ENCODE measurements at places on chromosomes 5 and 9.

- DNase-seq: no peak
These were observed 92.6 kb downstream of the EFNA5 start for GRCh38 chr5:107578051-107578635.

GRCh38 chr5:72673623-72674022 lies 142.8 kb upstream of the TNPO1 start:
- DNase-seq: peak; percentile 47

DNA sequence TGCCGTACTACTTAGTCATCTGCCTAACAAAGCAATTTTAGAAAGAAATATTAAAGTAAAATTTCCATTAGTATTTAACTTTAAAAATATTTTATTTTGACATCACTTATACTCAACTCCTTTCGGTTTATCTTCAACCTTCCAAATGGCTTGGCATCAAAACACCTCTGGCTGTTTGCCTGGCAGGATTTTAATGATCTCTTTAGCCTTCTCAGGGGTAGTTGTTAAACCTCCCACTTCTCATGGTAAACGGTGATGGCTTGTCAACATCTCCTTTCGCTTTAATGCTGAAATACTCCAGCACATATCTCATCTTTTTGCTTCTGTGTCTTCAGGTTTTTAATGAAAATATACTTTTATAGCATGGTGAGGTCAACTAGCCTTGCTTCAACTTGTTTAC lies 747.1 kb downstream of the CETN3 start:
- no peak for DNase-seq

DNA sequence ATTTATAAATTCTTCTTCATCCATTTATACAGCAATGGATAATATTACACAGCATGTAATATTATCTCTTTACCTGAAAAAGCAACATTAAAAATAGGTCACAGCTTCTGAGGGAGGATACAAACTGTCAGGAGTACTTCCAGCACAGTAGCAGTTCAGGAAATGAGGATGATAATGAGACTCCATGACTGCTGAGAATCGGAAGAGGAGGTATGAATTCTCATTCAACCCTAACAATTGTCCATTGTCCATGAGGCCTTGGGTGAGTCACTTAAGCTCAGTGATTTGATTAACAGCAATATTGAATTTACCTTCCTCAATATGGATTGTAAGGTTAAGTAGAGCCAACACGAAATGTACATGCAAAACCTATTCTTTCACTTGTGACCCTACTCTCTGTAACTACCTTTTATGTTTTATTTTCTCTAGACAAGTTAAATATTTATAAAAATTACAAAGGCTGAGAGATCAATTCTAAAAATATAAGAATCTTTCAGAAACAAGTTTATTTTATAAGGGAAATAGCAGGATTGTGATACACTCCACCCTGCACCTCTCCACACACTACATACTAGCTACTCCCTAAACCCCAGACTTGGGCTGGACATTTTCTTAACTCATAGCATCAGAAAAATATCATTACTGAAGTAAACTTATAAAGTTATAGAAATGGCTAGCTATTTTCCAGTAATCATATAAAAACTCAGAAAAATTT lies 159.1 kb upstream of the ACOT12 start:
- no peak for DNase-seq

- no peak for DNase-seq
These were observed 102.8 kb upstream of the DAP start for GRCh38 chr5:10863763-10864383.

DNA sequence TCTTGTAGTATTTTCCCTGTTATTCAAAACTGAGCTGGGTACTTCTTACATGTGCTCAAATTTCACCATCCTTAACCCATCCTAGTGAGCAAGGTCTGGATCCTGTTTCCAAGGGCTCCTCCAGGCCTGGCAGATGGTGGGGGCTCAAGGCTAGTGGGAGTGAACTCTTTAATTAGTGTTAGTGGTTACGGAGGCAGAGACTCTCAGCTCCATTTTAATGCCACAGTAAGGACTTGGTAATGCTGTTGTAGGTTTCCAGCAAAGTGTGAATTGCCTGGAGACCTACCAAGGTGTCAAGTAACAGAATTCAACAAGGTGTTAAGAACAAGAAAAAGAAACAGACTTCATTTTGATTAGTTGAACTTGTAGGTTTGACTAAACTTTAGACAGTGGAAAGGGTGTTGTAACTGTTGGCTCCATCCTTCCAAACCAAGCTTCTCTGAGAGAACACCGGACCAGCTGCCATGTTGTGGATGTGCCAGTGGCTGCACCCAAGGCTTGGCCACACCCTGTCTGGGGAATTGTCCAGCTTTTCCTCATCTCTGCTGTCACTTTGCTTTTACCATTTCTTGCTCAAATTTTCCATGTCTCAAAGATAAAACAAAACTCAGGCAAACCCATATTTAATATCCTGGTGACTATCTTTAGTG lies 98.7 kb downstream of the ADCY2 start:
- peak; percentile 15 for DNase-seq

- no peak for DNase-seq
These were observed 574 bp downstream of the SLC35A4 start for GRCh38 chr5:140565024-140565779.

- no peak for DNase-seq
These were observed 120.6 kb upstream of the MEF2C start for GRCh38 chr5:89003563-89004036.

- DNase-seq: no peak
These were observed 638.0 kb downstream of the IRX1 start for GRCh38 chr5:4233671-4234070.

- DNase-seq: no peak
These were observed 1167.7 kb downstream of the MAT2B start for GRCh38 chr5:164672931-164673694.

DNA sequence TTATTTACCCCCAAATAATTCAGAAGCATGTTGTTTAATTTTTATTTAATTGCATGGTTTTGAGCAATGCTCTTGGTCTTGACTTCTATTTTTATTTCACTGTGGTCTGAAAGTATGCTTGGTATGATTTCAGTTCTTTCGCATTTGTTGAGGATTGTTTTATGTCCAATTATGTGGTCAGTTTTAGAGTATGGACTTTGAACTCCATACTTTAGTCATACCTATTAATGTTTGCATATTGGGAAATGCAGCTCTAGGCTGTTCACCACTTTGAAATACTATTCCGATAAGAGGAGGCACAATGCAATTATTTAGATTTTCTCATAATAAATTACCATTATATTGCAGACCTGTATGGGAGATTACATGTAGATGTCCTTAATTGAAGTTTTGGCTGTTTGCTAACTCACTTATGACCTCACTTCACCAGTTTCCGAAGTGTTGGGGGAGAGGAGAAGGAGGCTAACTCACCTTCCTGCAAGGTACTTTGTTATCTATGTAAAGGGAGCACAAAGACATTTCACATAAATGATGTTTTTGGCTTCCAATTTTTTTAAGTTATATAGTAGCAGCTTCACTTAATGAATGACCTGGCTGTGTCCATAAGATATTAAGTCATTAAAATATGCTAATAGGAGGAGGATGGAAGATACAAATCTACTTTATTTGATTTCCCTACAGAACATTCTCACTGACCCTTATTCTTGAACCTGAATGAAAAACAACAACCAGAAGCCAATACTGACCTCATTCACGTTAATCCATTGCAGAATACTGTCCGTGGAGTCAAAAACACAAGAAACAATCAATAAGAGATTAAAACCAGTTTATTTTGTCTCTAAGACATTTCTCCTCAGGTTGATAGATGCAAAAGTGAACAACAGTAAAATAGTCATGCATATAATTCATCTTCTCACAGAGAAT lies 970.3 kb upstream of the ARRDC3 start:
- no peak for DNase-seq

- no peak for DNase-seq
These were observed 274.1 kb downstream of the ARHGAP26 start for GRCh38 chr5:143044265-143044664.

DNA sequence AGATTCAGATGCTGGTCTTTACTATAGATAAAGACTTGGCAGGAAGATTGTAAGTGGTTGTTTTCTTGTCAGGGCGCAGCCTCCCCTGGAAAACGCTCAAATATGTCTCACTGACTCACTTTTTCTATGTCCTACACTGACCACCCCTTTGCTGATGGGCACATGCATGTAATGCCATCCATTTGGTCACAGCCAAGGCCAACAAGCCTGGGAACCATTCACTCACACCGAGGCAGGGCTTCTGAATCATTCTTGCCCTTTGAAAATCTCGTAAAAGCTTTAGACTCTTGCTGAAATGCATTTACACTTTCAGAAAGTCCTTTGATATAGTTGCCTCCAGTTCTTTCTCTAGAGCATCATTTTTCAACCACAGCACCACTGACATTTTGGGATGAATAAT lies 249.4 kb downstream of the ACTL7B start:
- no peak for DNase-seq

- DNase-seq: no peak
These were observed 72.1 kb upstream of the HSPA9 start for GRCh38 chr5:138647261-138647788.

GRCh38 chr5:156624686-156625085 lies 225.4 kb upstream of the PPP1R2B start:
- DNase-seq: no peak

DNA sequence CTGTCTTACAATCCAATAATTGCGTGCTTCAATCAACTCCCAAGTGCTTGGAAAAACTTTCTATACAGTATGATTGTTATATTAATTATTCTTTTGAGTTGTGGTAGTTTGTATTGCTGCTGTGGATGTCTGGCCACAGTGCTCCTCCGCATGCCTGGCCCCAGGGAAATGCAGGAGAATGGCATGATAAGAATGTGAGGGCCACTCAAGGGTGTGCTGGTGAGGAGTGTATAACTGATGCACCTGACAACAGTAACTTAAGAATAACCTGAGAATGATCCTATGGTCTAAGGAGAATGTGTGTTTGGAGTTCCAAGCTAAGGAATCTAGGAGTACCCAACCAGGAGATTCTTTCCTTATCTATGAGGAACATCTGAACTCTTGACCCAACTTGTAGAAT lies 152.9 kb upstream of the APC start:
- DNase-seq: no peak

Data from DMS79 treated with DMSO at 0.1 percent for 48 hours (cell line).